ENCODE measurements at places on chromosomes 11 and 22.
A peak's percentile ranks its signal among the peaks of the same experiment; 100 is the strongest.

DNA sequence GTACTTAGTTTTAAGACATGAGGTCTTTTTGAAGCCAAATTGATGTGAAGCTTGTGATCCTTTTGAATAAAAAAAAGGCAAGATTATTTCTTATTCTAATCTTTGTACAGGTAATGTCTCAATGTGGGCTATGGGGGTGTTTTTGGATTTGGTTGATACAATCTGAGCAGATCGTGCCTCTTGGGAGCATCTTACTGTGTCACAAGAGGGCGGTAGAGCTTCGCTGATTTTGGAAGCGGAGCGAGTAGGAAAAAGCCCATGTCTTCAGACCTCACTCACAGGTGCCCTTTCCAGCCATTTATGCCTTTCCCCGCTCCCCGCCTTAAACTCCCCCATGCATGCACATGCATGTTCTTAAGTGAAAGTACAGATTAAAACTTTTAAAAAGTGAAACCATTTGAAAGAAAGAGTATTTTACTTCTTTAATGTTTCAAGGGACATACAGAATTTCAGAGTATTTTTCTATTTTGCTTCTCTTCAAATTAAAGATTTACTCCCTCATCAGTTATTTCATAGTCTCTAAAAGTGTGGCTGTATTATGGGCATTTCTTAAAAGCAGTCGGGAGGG, 18.8 kb downstream of the DDX25 start:
- DNase-seq = peak; percentile 41

DNA sequence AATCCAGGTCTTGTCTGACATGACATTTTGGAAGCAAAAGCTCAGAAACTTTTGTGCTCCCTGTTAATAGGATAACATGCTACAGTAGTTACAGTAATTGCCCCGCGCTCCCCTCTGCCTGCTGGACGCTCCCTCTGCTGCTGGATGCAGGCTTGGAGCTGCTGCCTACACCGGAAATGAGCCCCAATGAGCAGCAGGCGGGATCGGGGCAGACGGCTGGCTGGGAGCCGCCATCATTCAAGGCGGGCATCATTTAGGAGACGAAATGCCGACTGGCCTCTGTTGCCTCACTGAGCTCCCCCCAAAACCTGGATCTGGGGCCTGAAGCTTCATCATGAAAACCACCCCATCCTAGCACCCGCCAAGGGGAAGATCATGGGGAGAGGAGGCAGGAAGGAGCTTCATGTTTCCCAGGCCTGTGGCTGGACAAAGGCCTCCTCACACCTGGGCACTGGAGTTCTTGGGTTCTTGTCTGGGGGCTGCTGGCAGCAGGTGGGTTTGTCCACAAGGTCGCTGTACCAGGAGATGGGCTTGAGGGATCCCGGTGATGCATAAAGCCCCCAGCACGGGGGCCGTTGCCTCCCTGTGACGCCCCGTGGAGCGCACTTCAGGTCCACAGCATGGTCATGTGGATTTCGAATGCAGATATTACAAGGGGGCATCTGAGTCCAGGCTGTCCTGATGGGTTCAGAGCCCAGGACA, 664.3 kb downstream of the BRD1 start:
- no peak for DNase-seq

GRCh38 chr22:34973926-34974325, 92.0 kb upstream of the ISX start:
- DNase-seq = no peak

- DNase-seq = no peak
These were observed 12.0 kb downstream of the ST14 start for GRCh38 chr11:130171534-130171933.

GRCh38 chr11:63931876-63932275, 6.9 kb upstream of the NAA40 start:
- DNase-seq = no peak

DNA sequence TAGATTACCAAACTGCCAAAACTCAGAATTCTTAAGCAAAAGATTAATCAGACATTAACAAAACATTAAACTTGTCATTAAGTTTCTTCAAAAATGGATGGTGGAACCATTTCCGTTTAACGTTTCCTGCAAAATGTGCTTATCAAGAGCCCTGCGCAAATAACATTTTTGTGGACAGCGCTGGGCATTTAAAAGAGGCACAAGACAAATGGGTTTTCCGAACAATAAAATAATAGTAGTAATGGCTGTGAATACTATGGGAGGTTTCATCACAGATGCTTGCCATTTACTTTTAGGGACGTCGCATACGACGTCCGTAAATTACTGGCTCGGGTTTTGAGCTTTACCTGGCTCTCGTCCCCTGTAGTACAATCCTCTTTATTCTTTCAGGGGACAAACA, 1.1 kb downstream of the NPAT start:
- no peak for DNase-seq

DNA sequence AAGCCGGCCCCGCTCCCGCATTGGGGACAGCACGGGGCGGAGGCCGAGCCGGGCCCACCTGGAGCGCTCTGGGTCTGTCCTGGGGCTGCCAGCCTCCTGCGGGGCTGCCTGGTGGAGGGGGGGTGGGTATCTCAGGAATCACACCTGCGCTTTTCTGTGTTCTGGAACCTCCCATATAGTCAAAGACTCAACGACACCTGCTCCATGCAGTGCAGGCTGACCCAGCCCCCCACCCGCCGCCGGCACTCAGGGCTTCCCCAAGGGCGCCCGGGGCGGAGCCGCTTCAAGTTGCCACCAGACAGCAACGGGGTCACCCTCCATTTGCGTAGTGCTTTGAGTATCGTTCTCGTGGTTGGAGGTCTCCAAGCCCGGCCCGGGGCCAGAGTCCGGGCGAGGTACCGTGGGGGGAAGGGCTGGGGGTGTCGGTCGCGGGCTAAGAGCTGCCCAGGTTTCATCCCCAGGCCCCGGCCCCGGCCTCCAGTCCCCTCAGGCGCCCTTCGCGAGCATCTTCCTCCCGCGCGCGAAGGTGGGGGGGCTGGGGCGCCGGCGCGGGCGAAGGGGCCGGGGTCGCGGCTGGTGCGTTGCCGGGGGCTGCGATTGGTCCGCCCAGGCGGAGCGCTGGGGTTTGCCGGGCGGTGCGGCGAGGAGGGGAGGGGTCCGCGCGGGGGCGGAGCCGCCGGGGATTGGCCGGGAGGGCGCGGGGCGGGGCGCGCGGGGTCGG, 6.6 kb downstream of the TSPAN4 start:
- no peak for DNase-seq

- DNase-seq = no peak
These were observed 13.9 kb downstream of the MUC15 start for GRCh38 chr11:26558190-26558589.

DNA sequence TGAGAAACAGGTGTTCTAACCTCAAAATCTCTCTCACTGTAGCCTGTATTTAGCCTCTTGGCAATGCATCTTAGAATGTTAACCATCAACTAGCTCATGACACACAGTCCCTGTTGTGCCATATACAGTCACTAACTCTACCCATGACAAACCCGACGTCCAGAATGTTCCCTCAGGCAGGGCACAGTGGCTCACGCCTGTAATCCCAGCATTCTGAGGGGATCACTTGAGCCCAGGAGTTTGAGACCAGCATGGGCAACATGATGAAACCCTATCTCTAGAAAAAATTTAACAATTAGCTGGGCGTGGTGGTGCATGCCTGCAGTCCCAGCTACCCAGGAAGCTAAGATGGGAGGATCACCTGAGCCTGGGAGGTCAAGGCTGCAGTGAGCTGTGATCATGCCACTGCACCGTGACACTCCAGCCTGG, 18.2 kb upstream of the CCDC34 start:
- DNase-seq = no peak

GRCh38 chr22:27667121-27667843, 134.3 kb downstream of the MN1 start:
- no peak for DNase-seq

DNA sequence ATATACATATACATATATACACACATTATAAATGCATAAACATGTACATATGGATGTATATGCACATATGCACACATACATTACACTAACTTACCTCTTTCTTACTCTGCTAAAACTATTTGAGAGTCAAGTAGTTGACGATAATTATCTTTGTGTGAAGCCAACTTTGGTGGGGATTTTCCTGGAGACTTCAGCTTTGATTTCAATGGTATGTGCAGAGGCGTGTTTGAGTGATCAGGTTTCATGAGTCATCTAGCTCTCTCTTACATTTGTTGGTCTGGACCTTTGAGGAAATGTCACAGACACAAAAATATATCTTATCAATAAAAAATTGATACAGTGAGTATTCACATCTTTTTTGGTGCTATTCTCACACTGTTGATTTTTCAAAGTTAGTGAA, 769.1 kb upstream of the LUZP2 start:
- no peak for DNase-seq

- DNase-seq = no peak
These were observed 820.4 kb upstream of the CCDC90B start for GRCh38 chr11:84106541-84106940.

DNA sequence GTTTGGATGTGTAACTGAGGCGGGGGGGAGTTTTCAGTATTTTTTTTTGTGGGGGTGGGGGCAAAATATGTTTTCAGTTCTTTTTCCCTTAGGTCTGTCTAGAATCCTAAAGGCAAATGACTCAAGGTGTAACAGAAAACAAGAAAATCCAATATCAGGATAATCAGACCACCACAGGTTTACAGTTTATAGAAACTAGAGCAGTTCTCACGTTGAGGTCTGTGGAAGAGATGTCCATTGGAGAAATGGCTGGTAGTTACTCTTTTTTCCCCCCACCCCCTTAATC, 2.3 kb downstream of the MALAT1 start:
- no peak for DNase-seq

DNA sequence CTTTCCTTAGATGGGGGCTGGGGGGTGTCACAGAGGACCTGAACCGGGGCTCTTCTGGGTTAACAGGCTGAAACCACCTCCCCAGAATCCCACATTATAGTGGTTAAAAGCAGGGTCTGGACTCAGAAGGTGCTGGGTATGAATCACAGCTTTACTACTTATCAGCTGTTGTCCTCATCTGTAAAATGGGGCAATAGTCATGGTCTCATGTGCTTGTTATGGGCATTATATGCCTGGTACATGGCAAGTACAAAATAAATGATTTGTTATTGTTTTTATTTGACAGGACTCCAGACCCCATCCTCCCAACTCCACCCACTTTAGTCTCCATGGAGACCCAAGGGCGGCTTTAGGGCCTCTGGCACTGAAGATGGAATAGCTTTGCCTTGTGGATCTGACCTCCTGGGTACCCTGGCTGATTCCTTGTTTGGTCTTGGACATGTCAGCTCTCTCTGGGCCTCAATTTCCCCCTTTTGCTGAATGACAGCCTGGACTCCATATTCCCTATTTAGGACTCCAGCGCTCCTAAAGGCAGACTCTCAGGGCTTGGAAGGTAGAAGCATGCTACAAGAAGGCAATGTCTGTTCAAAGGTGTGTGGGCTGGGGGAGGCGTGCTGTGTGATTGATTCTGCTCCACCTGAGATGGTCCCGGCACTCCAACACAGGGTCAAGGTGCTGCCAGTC, 812 bp upstream of the SMTN start:
- no peak for DNase-seq

- DNase-seq = no peak
These were observed 4.9 kb upstream of the TCN2 start for GRCh38 chr22:30602049-30602448.

DNA sequence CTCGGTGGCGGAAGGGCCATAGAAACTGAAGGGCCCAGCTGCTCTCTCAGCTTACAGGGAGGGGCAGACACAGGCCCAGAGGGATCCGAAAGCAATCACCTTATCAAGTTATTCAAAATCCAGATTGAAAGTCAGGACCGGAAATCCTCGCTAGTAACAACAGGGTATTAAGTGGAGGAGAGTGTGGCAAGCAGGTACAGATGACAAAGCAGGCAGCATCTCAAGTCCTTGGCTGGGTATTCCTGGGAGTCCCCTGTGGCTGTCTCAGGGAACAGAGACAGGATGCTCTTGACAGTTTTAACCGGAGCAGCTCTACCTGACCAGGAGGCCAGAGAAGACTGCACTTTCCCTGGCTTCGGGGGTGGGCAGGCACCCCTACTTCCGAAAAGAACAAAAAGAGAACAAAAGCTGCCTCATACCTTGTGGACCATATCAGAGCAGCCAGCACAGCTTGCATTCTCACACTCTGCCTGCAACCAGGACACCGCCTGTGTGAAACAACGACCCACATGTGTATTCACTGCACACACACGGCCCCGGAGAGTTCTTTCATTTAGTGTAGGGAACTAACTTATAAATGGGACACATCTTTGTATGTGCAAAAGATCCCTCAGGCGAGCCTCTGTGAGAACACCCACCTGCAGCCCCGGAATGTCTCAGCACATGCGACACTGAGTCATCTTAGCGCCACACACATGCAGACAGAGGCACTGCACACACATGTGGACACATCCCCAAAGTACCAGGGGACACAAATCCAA, 78.3 kb downstream of the MICAL3 start:
- no peak for DNase-seq

DNA sequence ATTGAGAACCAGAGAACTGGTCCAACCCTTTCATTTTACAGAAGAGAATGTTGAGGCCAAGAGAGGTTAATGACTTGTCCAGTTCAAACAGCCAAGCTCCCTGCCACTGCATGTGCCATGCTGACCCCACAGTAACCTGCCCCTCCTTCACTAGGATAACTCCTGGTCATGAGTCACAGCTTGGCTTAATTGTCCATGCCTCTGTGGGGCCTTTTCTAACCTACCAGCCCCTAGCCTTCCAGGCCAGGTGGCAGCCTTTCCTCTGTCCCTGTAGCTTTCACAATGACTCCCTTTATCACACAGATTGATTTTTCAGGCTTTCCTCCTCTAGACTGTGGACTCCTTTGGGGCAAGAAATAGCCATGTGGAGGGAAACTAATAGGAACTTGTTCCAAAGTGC, 97.2 kb downstream of the PIWIL4 start:
- DNase-seq = no peak
